ENCODE measurements at places on chromosomes 7 and 10. TPM values are rescaled to one million over a fixed set of nuclear protein-coding genes. Genes with fewer than 3 reads are reported as not detected.

DNA sequence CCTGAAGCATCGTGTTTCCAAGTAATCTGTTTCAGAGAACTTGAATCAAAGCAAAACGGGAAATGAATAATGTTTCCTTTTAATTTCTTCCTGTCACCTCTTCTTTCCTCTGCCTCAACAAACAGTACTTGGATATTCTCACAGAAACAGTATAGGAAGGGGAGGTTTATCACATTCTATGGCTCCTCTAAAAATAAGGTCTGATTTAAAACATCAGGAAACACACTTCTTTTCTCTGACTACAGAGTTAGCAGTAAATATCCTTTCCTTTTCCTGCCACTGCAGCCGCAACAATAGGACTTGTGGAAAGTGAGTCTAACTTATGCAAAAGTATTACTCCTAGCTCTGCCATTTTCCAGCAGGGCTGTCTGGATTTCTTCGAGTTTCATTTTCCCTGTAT is 62.3 kb downstream of the CH25H start:
- DNase-seq = no peak

GRCh38 chr10:1406132-1406966 is 331.0 kb downstream of the ADARB2 start:
- no peak for DNase-seq

- no peak for DNase-seq
Observed at GRCh38 chr7:117297606-117298005, 25.3 kb downstream of the WNT2 start.

ZNF394 gene
- 17.6 TPM for total RNA-seq

PCDH15 gene
- total RNA-seq = 0.41 TPM

Measured in Right ventricle myocardium inferior (tissue), 1 donor.